Ovary (tissue), 10 donors: ENCODE measurements at places on chromosomes 5 and 9. TPM values are rescaled to one million over a fixed set of nuclear protein-coding genes. Genes with fewer than 3 reads are reported as not detected.

PCDHGC5 gene
- total RNA-seq, result 2.0 TPM

CDK7 gene
- total RNA-seq, result 14.4 TPM

FANCC gene
- total RNA-seq, result 2.9 TPM

ALDH1A1 gene
- 183 TPM for total RNA-seq

LHX2 gene
- total RNA-seq, result 0.87 TPM

NEURL1B gene
- 15.0 TPM for total RNA-seq

SYK gene
- total RNA-seq, result 11.9 TPM

SPATA31D4 gene
- not detected for total RNA-seq

TICAM2 gene
- 4.9 TPM for total RNA-seq

ZNF454 gene
- total RNA-seq, result 7.4 TPM

DMRTA1 gene
- 0.08 TPM for total RNA-seq

UNC5A gene
- total RNA-seq, result 0.77 TPM

DOK3 gene
- total RNA-seq, result 1.3 TPM

FAM169A gene
- total RNA-seq, result 11.0 TPM

- no peak for DNase-seq
Observed at GRCh38 chr5:3300726-3301125, 294.9 kb upstream of the IRX1 start.

DNA sequence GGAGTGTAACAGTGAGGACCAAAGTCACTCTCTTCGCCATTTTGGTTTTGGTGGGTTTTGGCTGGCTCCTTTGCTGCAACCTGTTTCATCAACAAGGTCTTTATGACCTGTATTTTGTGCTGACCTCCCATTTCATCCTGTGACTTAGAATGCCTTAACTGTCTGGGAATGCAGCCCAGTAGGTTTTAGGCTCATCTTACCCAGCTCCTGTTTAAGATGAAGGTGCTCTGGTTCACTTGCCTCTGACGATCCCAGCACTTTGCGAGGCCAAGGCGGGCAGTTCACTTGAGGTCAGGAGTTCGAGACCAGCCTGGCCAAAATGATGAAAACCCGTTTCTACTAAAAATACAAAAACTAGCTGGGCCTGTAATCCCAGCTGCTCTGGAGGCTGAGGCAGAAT is 1.8 kb upstream of the CKS2 start:
- peak; percentile 30 for DNase-seq

DNA sequence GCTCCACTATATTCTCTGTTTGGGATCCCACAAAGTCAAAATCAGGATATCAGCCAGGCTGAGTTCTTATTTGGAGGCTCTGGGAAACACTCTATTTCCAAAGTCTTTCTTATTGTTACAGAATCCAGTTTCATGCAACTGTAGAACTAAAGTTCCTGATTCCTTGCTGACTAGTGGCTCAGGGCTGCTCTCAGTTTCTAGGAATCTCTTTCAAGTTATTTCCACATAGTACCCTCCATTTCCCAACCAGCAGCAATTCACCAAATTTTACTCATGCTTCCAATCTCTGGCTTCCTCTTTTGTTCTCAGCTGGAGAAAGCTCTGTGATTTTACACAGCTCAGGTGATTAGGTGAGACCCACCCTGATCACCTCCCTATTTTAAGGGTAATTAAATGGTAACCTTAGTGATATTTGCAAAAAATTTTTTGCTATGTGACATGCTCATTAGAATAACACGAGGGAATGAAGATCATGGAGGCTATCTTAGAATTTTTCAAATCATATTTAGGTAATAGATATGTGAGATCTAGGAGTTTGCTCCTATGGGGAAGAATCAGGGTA is 794.9 kb upstream of the ARRDC3 start:
- no peak for DNase-seq

GRCh38 chr5:54766748-54767147 is 218.6 kb downstream of the ESM1 start:
- no peak for DNase-seq

GRCh38 chr9:33709269-33709668 is 86.1 kb upstream of the PRSS3 start:
- DNase-seq, result no peak

- DNase-seq, result no peak
Observed at GRCh38 chr9:111605041-111605559, 5.7 kb upstream of the PTGR1 start.

- peak; percentile 53 for DNase-seq
Observed at GRCh38 chr5:66661149-66661548, 65.0 kb downstream of the MAST4 start.

DNA sequence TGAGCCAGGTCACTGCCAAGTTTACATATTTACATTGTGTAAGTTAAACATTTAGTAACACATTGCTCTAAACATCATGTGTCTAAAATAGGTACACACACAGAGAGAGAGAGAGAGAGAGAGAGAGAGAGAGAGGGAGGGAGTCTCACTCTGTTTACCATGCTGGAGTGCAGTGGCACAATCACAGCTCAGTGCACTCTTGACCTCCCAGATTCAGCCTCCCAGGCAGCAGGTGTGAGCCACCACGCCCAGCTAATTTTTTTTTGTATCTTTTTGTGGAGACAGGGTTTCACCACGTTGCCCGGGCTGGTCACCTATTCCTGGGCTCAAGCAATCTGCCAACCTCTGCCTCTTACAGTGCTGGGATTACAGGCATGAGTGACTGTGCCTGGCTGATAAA is 1045.3 kb downstream of the TLE1 start:
- DNase-seq, result no peak

DNA sequence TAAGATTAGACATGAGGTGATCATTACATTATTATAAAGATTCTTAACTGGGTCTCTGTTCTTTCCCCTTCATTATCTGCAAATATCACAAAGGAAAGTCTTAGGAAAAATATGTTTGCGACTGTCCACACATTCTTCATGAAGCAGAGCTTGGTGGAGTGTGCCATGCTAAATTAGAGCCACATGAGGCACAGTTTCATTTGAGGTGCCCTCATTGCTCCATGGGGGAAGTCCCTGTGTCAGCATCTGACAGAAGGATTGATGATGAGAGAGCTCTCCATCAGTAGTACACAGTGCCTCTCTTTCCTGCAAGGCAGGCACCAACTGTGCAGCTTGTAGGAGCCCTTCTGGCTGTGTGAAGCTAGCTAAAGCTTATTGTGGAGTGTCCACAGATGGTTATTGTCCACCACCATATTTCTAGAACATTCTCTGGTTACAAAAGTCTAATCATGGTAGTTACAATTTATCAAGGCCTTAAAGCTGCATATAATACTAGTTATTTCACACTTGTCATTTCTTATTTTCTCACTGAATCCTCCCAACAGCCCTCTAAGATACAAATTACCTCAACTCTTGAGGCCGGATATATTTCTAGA is 63.9 kb downstream of the C9orf152 start:
- DNase-seq, result no peak

GRCh38 chr5:1771149-1772065 is 28.2 kb downstream of the MRPL36 start:
- DNase-seq, result no peak

GRCh38 chr9:125694478-125694877 is 12.5 kb downstream of the MAPKAP1 start:
- DNase-seq, result no peak

GRCh38 chr5:17360879-17361278 is 137.2 kb upstream of the TAF11L2 start:
- no peak for DNase-seq

- DNase-seq, result no peak
Observed at GRCh38 chr9:7545371-7546165, 254.0 kb downstream of the DMAC1 start.

GRCh38 chr5:79182141-79182540 is 53.8 kb upstream of the JMY start:
- no peak for DNase-seq

DNA sequence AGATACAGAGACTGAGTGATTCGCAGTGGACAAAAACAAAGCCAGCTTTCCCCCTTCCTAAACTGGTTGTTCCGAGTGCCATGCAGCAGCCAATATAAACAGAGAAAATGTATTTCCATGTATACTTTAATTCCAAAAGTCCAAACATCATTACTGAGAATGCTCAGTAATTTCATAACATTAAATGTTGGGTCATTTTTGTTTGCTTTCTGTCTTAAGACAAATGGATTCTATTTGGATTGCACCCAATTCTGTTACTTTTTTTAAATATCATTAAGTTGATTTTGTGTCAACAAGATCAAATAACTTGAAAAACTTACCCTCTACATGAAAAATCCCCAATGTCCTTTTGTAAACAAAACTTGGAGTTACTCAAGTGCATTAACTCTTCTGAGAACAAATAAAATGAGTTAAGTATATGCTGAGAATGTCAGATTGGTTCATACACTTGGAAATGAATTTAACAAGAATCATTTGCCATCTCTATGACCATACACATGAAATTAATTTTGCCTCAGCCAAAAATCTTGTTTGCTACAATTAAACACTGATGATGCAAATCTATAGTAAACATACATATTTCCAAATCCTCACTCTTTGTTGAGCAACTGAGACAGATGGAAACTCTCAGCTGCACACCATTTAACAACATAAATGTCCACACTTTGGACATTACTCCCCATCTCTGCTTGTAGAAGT is 19.4 kb downstream of the LURAP1L start:
- DNase-seq, result no peak

DNA sequence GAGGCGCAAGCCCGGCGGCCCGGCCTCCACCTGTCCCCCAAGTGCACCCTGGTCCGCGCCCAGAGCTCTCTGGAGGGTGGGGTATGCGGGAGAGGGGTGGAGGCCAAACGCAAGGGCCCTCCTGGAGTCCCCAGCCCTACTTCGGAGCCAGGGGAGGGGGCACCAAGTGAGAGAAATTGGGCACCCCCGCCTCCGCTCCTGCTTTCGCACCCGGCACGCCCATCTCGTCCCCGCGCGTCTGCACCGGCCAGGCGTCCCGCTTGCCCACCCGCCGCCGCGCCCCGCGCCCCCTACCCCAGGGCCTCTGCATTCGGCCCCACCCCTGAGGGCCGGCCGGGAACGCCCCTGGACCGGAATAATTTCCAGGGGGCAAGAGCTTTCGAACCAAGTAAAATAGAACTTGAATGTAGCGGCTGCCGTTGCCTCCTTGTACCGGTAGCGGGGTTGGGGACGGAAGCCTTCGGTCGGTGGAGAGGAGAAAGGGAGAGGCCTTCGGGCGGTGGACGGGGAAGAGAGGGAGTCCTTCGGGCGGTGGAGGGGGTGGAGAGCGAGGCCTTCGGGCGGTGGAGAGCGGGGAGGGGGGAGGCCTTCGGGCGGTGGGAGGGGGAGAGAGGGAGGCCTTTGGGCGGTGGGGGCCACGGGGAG is 694 bp upstream of the PHPT1 start:
- peak; percentile 67 for DNase-seq

DNA sequence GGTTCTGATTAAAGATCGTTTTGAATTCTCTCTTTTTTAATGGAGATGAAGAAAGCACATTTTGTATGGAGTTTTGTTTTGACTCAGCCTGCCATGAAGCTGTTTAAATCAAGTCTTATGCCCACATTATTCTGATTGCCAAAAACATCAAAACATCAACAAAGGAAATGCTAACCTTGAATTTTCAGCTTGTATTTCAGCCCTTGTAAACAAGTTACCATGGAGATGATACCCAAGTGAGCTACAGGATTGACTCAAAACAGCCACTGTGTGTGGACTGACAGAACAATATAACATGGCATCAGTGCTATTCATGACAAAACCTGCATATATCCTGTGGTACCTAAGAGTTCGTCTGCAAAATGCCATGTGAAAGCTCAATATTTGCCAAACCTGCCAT is 1581.0 kb downstream of the MAT2B start:
- DNase-seq, result no peak

- DNase-seq, result no peak
Observed at GRCh38 chr5:36177715-36178523, 26.0 kb downstream of the SKP2 start.

DNA sequence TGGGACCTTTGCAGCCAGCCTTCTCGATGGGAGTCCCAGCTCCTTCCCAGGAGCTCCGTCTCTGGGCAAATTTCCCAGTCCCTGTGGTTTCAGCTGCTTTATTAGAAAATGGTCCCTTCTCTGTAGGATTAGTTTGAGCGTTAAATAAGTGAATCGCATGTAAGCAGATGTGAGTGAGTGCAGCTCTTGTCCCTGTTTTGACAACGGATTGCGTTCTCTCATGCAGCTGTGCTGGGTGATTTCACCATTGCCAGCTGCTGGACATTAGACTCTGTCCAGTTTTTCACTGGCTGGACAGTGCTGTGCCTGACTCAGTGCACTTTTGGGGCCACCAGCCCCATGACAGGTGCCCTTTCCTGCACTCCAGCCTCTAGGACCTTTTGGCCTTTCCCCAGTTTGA is 11.6 kb upstream of the CEL start:
- no peak for DNase-seq

- no peak for DNase-seq
Observed at GRCh38 chr5:105783811-105784210, 1886.9 kb downstream of the EFNA5 start.

DNA sequence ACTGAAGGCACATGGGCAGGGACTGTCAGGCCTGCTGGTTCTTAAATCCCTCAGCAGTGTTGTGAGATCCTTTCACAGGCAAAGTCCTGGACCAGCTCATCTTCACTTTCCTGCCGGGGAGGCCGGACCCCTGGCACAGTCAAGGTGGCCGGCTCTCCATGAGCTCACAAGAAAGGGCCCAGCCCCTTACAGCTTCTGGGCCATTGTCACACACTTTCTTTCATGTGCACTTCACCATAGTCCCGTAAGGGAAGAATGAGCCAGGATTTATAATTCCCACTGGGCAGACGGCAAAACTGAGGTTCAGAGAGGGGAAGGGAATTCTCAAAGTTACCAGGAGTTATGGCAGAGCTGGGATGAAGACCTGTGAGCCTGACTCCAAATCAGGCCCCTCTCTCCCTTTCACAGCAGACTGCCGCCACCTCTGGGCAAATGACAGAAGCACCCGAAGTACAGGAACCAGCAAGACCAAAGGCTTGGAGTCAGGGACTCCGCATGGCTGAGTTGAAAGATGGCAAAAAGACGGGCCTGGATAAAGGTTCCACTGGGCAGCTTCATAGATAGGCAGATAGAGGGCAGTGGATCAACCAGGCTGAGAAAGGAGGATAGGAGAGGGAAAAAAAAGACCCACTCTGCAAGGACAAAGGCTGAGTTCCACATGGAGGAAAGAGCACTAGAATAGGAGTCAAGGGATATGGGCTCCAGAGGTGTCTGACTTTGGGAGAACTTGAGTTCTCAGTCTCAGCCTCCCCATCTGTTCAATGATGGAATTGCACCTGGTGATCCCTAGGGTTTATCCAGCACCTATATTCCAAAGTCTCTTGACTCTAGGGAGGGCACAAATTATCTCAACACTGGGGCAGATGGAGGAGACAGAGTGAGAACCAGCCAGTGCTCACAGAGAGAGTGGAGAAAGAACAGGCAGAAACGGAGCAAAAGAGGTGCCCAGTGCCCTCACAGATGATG is 128.7 kb downstream of the PAX5 start:
- DNase-seq, result no peak
